ENCODE measurements at places on chromosomes 3 and 15. TPM values are rescaled to one million over a fixed set of nuclear protein-coding genes. Genes with fewer than 3 reads are reported as not detected.

DNA sequence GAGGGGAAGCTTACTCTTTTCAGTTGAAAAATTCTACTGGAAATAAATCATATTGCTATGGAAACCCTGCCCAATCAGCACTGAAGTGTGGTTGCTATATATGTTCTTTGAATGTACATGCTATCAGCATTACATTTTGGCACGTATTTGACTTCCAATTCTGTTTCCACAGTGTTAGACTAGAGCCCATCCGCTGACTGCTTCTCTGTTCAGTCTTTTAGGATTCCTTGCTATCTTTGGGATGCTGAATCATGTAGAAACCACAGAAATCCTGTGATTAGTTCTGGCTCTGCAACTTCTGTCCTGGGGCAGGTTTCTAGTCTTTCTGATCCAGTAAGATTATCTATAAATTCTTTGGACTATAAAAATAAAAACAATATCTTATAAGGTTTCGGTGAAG lies 128.2 kb upstream of the SLC7A14 start:
- no peak overlapping the region for H3K27ac ChIP-seq
- H3K36me3 ChIP-seq, result no peaks in the 10 kb centered on the region
- no peak for DNase-seq
- H3K27me3 ChIP-seq, result no peaks in the 10 kb centered on the region
- H3K4me3 ChIP-seq, result no peak overlapping the region

GRCh38 chr3:14323401-14324223 lies 78.8 kb upstream of the SLC6A6 start:
- no peak for DNase-seq
- H3K27ac ChIP-seq, result peak overlapping the region; percentile 79
- no peaks in the 10 kb centered on the region for H3K27me3 ChIP-seq
- H3K4me1 ChIP-seq, result peaks cover 22% of the 10 kb centered on the region
- no peak overlapping the region for H3K4me3 ChIP-seq

GRCh38 chr15:100732211-100733055 lies 130.0 kb downstream of the ASB7 start:
- H3K36me3 ChIP-seq, result no peaks in the 10 kb centered on the region
- H3K27ac ChIP-seq, result no peak overlapping the region
- H3K4me3 ChIP-seq, result no peak overlapping the region
- no peak for DNase-seq
- peaks cover 17% of the 10 kb centered on the region for H3K4me1 ChIP-seq
- no peaks in the 10 kb centered on the region for H3K27me3 ChIP-seq

DNA sequence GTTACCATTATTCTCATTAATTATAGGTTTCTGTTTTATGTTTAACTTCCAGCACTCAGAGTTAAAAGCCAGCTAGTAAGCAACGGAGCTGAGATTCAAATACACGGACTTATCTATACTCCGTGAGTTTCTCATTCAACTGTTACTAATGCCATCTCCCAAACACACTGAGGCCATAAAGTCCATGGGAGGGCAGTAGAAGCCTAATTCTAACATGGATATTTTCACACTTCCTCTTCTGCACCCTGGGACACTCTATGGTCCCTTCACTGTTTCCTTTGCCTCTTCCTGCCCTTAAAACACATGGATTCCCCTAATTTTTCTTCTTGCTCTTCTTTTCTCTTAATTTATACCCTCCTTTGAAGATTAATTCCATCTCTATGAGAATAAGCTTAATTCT lies 245.0 kb downstream of the KLF13 start:
- H3K36me3 ChIP-seq, result peaks cover 12% of the 10 kb centered on the region
- no peaks in the 10 kb centered on the region for H3K27me3 ChIP-seq
- no peaks in the 10 kb centered on the region for H3K4me1 ChIP-seq
- DNase-seq, result peak; percentile 2
- no peak overlapping the region for H3K27ac ChIP-seq

DNA sequence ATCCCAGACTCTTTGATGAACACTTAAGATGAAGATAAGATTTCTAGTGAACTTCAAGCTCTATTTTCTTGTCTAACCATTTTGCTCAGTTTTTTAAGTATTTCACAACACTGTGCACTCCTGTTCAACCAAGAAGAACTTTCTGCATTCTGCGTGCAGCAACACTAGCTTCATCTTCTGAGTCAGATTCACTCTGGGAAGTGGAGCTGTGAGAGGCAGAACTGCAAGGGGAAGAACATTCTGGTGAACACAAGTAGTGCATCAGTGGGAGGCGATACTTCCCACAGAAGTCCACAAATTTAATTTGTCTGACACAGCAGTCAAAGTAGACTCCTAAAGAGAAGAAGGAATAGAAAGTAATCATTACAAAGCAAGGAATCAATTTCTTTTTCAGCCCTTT lies 18.1 kb downstream of the LRRC58 start:
- H3K27me3 ChIP-seq, result no peaks in the 10 kb centered on the region
- H3K4me3 ChIP-seq, result no peak overlapping the region
- H3K27ac ChIP-seq, result no peak overlapping the region
- peaks cover 50% of the 10 kb centered on the region for H3K36me3 ChIP-seq
- H3K4me1 ChIP-seq, result no peaks in the 10 kb centered on the region

GRCh38 chr15:46316024-46316423 lies 681.2 kb downstream of the SQOR start:
- no peaks in the 10 kb centered on the region for H3K4me1 ChIP-seq
- no peak overlapping the region for H3K4me3 ChIP-seq
- DNase-seq, result no peak
- no peak overlapping the region for H3K27ac ChIP-seq
- H3K27me3 ChIP-seq, result no peaks in the 10 kb centered on the region

DNA sequence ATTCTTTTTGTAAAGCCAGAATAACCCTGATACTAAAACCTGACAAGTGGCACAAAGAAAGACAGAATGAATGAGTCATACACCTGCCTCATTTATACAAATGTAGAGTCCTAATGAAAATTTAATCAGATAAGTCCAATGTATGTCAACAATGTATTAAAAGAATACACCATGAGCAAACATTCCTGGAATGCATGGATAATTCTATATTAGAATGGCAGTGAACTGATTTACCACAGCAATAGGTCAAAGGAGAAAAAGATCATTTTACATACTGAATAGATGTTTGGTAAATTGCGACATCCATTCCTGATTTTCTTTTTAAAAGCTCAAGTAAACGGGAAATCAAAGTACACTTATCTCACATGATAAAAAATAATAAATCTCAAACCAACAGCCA lies 11.2 kb upstream of the LOXL1 start:
- no peak overlapping the region for H3K4me3 ChIP-seq
- no peaks in the 10 kb centered on the region for H3K36me3 ChIP-seq
- H3K27me3 ChIP-seq, result no peaks in the 10 kb centered on the region
- no peak overlapping the region for H3K27ac ChIP-seq
- DNase-seq, result no peak

The SCG3 gene
- total RNA-seq, result not detected

DNA sequence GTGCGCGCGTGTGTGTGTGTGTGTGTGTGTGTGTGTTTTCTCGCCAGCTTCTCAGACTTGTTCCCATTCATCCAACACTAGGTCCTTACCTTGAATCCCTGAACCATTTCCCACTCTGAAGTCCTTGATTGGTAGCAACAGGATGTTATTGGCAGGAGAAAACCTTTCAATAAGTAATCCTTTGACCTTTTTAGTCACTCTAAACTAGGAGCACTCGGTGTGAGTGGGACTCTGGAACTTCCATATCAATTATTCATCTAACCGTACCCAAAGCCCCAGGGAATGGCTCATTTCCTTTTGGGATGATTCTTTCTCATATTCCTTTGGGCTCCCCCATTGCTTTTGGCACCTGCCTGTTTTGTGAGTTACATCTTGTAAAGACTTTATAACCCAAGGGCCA lies 140.2 kb upstream of the SPRED1 start:
- H3K27ac ChIP-seq, result no peak overlapping the region
- no peaks in the 10 kb centered on the region for H3K36me3 ChIP-seq
- no peaks in the 10 kb centered on the region for H3K4me1 ChIP-seq
- no peaks in the 10 kb centered on the region for H3K27me3 ChIP-seq

DNA sequence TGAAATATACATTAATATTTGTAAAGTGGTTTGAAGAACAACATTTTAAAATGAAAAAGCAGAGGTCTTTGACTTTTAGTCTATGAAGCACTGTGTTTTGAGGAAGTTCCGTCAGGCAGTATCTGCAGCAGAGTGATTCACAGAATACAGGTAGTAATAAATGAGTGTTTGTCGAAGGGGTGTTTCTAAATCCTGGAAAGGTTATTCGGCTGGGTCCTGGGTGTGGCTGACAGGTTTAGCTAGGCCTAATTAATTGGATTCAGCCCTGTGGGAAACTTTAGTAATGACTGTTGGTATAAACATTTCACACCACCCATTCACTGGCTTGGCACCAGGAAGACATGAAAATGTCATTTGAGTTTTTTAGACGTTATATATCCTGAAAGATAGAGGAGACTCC lies 51.3 kb downstream of the TIPARP start:
- H3K27ac ChIP-seq, result no peak overlapping the region
- no peak for DNase-seq
- H3K4me1 ChIP-seq, result peaks cover 37% of the 10 kb centered on the region
- H3K36me3 ChIP-seq, result no peaks in the 10 kb centered on the region

GRCh38 chr15:66405615-66406014 lies 18.9 kb downstream of the MAP2K1 start:
- peak overlapping the region; percentile 22 for H3K27ac ChIP-seq
- no peak overlapping the region for H3K4me3 ChIP-seq
- no peaks in the 10 kb centered on the region for H3K36me3 ChIP-seq
- H3K27me3 ChIP-seq, result no peaks in the 10 kb centered on the region
- H3K4me1 ChIP-seq, result peaks cover 62% of the 10 kb centered on the region

The HYAL3 gene
- 3.5 TPM for total RNA-seq

DNA sequence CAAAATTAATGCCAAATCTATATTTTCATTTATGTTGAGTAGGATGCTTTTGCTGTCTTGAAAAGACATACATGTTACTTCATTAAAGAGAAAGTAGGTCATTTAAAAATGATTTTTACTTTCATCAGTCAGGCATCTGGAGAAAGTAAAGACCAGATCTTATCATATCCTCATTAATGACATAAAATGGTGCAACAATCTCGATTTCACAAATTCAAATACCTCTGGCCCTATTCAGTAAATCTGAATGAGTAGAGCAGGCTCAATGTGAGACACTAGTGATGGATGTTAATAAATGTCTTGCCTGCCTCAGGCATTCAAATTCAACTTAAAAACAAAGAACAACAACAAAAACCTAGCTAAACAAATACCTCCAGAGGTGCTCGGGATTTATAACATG lies 714.1 kb downstream of the NAALADL2 start:
- H3K27me3 ChIP-seq, result no peaks in the 10 kb centered on the region
- DNase-seq, result no peak
- no peaks in the 10 kb centered on the region for H3K4me1 ChIP-seq
- no peak overlapping the region for H3K27ac ChIP-seq
- no peak overlapping the region for H3K4me3 ChIP-seq

GRCh38 chr3:132978464-132978863 lies 59.7 kb upstream of the TMEM108 start:
- no peak for DNase-seq
- H3K27me3 ChIP-seq, result no peaks in the 10 kb centered on the region
- no peak overlapping the region for H3K27ac ChIP-seq
- H3K4me3 ChIP-seq, result no peak overlapping the region

DNA sequence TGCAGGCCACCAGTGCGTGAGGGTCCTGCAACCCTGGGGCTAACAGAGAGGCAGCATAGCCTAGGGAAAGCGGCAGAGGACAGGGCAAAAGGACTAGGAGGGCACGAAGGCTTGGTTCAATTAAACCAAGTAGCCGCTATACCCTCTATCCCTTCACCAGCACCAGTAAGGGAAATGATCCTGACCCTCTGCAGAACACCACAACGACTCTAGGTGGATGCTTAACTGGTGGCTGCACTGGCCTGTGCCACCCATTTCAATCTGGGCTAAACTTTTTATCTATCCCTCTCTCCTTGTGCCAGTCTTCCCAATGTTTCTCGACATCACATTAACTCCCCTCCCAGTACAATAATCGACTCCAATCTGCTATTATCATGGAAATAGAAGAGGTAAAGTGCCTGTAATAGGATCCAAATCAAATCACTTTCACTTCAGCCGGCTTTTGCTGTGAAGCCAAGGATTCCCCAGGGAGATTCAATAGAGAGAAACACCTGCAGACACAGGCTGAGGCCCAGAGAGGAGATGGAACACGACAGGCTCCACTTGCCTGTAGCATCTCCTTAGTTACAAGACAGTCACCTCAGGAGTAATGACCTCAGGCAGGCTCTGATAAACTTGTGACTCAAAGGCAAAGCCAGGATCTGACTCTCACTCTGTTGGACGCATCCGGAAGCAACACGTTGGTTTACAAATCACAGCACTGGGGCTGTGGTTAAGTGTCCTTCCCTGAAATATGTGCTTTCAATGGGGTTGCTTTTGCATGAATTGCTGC lies 791.6 kb upstream of the ARRDC4 start:
- H3K27ac ChIP-seq, result no peak overlapping the region
- no peak overlapping the region for H3K4me3 ChIP-seq
- no peak for DNase-seq
- no peaks in the 10 kb centered on the region for H3K4me1 ChIP-seq

The SENP8 gene
- 3.3 TPM for total RNA-seq

DNA sequence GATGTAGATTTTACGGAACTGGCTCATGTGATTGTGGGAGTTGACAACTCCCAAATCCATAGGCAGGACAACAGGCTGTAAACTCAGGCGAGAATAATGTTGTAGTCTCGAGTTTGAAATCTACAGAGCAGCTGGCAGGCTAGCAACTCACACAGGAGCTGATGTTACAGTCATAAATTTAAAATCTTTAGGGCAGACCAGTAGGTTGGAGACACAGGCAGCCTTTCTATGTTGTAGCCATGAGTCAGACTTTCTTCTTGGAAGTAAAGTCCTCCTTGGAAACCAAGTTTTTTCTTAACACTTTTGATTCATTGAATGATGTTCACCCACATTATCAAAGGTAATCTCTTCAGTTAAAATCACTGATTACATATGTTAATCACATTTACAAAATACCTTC lies 89.1 kb upstream of the ALCAM start:
- no peaks in the 10 kb centered on the region for H3K36me3 ChIP-seq
- no peaks in the 10 kb centered on the region for H3K4me1 ChIP-seq
- H3K4me3 ChIP-seq, result no peak overlapping the region
- DNase-seq, result no peak

DNA sequence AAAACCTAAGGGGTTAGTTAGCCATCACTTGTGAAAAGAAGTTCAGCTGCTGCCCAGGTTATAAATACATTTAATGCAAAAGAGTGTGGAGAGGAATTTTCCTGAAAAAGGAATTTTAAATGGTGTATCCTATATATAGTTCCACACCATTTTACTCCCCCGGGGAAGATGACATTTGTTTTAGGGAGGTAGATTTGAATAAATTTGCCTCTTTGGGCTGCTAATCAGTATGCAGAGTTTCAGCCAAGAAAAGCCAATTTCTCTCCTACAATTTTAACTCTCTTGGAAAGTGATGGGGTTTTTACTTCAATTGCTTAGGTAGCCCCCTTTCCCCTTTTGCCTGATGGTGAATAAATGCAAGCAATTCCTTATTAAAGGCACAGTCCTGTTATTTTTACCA lies 161.2 kb downstream of the OTOL1 start:
- H3K27me3 ChIP-seq, result no peaks in the 10 kb centered on the region
- no peak overlapping the region for H3K27ac ChIP-seq
- no peak overlapping the region for H3K4me3 ChIP-seq
- DNase-seq, result no peak

Data from right atrium auricular region (tissue), 2 donors.